AG09309 (cell line): ENCODE measurements at places on chromosomes 5 and 9.

- no peak for DNase-seq
Measured at GRCh38 chr5:136516637-136517036, 151.3 kb upstream of the TRPC7 start.

- DNase-seq: no peak
Measured at GRCh38 chr5:126188804-126189203, 234.4 kb upstream of the GRAMD2B start.

- peak; percentile 96 for DNase-seq
Measured at GRCh38 chr5:148224117-148224742, 14.1 kb upstream of the MARCOL start.

- DNase-seq: no peak
Measured at GRCh38 chr5:6188344-6188743, 190.0 kb downstream of the MED10 start.

DNA sequence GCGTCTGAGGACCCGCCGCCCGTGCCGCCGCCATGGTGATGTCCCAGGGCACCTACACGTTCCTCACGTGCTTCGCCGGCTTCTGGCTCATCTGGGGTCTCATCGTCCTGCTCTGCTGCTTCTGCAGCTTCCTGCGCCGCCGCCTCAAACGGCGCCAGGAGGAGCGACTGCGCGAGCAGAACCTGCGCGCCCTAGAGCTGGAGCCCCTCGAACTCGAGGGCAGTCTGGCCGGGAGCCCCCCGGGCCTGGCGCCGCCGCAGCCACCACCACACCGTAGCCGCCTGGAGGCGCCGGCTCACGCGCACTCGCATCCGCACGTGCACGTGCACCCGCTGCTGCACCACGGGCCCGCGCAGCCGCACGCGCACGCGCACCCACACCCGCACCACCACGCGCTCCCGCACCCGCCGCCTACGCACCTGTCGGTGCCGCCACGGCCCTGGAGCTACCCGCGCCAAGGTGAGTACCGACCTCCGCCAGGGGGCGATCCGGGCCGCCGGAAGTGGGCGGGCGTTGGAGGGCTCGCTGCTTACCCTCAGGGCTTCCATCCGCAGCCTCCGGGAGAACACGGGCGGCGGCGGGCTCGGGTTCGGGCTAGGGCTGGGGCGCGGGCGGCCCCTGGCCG, 8.5 kb downstream of the PRR7 start:
- no peak for DNase-seq

GRCh38 chr5:418162-419121, 24.5 kb upstream of the EXOC3 start:
- peak; percentile 46 for DNase-seq

- DNase-seq: no peak
Measured at GRCh38 chr9:106075236-106075959, 381.1 kb downstream of the TMEM38B start.

DNA sequence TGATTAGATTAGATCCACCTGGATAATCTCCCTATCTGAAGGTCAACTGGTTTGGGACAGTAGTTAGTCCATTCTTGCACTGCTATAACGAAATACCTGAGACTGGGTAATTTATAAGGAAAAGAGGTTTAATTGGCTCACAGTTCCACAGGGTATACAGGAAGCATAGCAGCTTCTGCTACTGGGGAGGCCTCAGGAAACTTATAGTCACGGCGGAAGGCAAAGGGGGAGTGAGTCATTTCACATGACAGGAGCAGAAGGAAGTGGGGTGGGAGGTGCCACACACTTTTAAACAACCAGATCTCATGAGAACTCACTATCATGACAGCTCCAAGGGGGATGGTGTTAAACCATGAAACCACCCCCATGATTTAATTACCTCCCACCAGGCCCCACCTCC, 9.9 kb downstream of the C9orf40 start:
- DNase-seq: no peak

GRCh38 chr5:100761192-100761591, 141.9 kb downstream of the ST8SIA4 start:
- no peak for DNase-seq

- no peak for DNase-seq
Measured at GRCh38 chr5:73529081-73529480, 30.8 kb downstream of the BTF3 start.
